ENCODE measurements at places on chromosomes 2 and 18. TPM values are rescaled to one million over a fixed set of nuclear protein-coding genes. Genes with fewer than 3 reads are reported as not detected.

GRCh38 chr2:202135091-202135874 lies 62.2 kb downstream of the KIAA2012 start:
- no peak overlapping the region for H3K27ac ChIP-seq
- no peaks in the 10 kb centered on the region for H3K27me3 ChIP-seq
- DNase-seq = no peak
- H3K4me1 ChIP-seq = no peaks in the 10 kb centered on the region
- no peak overlapping the region for H3K4me3 ChIP-seq

- H3K4me3 ChIP-seq = no peak overlapping the region
- H3K27ac ChIP-seq = no peak overlapping the region
These were observed 39.4 kb upstream of the RND3 start for GRCh38 chr2:150526827-150527226.

The THSD7B gene
- 0.19 TPM for total RNA-seq

The CXCR4 gene
- total RNA-seq = 338 TPM

The LIMS4 gene
- 0.17 TPM for total RNA-seq

The KCNIP3 gene
- not detected for total RNA-seq

Measured in activated T-cell treated with anti-CD3 and anti-CD28 coated beads, Interleukin-2, amount 50 U/mL, for 72 hours (primary cell).